ENCODE measurements at places on chromosomes 1 and 21.

- DNase-seq, result no peak
Measured at GRCh38 chr1:112743174-112744008, 28.3 kb upstream of the PPM1J start.

- DNase-seq, result peak; percentile 64
Measured at GRCh38 chr21:41766883-41767605, at the start of gene RIPK4. RIPK4 (minus strand) TSS chr21:41767052; CDS start chr21:41767041, 11 bp downstream.

- no peak for DNase-seq
Measured at GRCh38 chr1:89870998-89871397, 50.2 kb downstream of the LRRC8D start.

- no peak for DNase-seq
Measured at GRCh38 chr1:159790237-159790917, 9.6 kb downstream of the DUSP23 start.

DNA sequence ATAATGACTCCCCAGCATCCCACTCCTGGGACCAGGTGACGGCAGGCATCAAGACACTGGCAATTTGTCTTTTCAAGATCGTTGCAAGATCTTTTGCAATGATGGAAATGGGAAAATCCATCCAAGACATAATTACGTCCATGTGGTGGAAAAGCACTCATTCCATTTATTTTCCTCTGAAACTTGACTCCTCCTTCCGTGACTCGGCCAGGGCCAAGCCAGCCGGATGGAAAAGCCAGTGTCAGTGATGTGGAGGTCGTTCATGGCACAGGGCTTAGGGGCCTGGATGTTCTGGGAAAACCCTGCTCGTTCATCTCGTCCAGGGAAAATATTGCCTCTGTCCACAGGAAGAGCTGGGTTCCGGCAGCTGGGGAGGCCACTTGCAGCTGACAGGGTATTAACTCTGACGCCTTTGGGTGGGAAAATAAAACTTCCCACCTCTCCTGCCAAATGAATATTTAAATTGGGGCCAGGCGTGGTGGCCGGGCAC is 46.2 kb downstream of the C1orf198 start:
- peak; percentile 82 for DNase-seq

GRCh38 chr1:203239526-203240305 is 10.2 kb upstream of the CHIT1 start:
- DNase-seq, result no peak

GRCh38 chr1:3134381-3135072 is 65.5 kb downstream of the PRDM16 start:
- DNase-seq, result no peak

- no peak for DNase-seq
Measured at GRCh38 chr1:53608676-53609075, 130.3 kb downstream of the GLIS1 start.

- DNase-seq, result no peak
Measured at GRCh38 chr1:25856856-25857255, 2.4 kb downstream of the AUNIP start.

DNA sequence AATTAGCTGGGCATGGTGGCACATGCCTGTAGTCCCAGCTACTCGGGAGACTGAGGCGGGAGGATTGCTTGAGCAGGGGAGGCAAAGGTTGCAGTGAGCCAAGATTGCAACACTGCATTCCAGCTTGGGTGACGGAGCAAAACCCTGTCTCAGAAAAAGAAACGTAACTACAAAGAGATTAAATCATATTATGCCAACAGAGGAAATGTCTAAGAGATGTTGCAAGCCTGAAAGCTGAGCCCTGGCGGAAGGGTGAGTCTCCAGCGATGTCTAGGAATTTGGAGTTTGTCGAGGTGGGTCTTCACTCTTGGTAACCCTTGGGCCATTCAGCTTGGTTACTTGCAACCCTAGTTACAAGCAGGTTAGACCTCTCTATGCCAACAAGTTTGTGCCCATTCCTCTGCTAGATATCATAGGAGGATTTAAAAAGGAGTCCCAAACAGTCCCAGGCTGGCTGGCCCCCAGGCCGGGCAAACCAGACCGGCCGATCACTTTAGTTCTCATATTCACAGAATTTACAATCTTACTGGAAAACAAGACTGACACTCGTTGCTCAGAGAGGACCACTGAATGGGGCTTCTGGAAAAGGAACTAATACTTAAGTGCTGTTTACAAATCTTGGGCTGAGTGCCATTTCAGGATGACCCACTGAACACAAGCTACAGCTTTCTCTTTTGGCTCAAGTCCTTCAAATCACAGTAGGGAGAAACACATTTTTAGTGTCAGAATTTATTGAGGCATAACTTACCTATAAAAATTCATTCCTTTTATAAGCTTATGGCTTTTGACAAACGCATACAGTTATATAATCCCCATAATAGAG is 27.1 kb downstream of the SLC30A1 start:
- DNase-seq, result no peak

DNA sequence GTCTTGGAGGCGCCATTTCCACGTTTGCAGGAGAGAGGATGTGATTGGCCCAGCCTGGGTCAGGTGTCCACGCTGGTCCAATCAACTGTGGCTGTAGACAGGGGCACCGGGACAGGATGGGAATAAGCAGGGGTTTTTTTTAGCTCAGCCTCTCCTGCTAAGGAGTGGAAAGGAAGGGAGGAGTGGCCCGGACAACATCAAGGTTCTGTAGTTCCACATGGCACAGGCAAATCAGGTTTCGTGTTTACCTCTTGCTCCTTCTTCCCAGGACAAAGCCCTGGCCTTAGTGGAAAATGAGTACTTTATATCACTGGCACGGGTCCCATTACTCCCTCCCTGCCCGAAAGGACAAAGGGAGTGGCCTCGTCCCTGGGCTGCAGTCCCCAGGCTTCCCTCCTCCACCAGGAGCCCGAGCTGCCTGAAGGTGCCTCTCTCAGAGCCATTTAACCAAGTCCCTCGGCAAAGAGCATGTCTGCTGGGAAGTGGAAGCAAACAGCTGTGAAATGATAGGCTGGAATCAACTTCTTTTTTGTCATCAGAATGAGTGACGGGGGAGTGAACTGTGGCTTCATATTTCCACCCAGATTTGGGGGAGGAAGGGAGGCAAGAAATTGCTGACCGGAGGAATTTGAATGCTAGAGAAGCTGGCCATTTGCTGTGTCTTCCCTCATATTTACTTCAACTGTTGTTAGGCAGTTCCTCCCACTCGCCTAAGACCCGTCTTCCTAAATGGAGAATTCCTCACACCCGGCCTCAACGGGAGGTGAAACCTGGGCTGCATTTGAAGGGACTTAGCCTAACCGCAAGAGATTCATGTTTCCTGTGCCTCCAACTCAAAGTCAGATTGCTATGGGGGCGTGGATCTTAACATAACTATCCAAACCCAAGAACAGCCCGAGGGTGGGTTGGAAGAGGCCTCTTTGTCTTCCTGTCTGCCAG is 84.9 kb upstream of the SLC44A3 start:
- peak; percentile 48 for DNase-seq

All from tongue (tissue), 3 donors.